MG63 (cell line): ENCODE measurements at places on chromosomes 3 and 15. TPM values are rescaled to one million over a fixed set of nuclear protein-coding genes. Genes with fewer than 3 reads are reported as not detected.

Gene PLSCR1
- total RNA-seq = 113 and 117 TPM in 2 replicates

Gene ATP13A3
- total RNA-seq = 76.9 and 103 TPM in 2 replicates

Gene SPSB4
- total RNA-seq = 0.23 and 1.2 TPM in 2 replicates

Gene XYLB
- total RNA-seq = 1.0 and 2.8 TPM in 2 replicates

Gene ERICH6
- total RNA-seq = 0.66 TPM in 1 of 2 replicates, not detected in the other

GRCh38 chr3:69838217-69838616, 99.0 kb downstream of the MITF start:
- DNase-seq = peak; percentile 6

GRCh38 chr15:99105514-99106341, 848 bp downstream of the SYNM start:
- peak; percentile 81 for DNase-seq

DNA sequence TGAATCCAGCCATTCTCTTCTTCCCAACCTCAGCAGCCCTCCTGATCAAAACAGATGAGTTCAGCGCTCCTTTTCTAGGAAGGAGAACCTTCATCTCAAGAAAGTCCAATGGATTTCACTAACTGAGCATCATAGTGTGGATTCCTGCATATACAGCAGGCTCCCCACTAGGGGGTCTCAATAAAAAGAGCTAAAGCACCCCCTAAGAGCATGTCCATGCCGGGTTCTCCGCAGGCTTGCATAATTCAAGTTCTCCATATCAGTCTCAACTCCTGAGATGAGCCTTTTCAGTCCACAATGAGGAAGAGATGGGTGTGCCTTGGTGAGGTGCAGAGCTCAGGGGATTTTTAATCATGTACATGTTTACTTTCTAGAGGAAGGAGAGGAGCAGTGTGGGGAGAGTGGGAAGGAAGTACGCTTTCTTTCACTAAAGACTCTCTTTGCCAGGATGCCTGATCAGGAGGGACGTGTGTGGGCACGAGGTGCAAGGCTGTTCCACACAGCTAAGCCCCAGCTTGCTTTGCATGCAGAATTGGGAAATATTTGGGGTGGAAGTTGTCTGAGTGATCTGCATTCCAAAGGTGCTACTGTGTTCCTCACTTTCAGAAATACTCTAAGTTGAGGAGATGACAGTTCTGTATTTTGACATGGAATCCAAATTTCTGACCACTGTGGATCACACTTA, 563.5 kb downstream of the OCA2 start:
- DNase-seq = no peak

- DNase-seq = no peak
Measured at GRCh38 chr3:177739461-177739860, 542.2 kb upstream of the TBL1XR1 start.

- peak; percentile 11 for DNase-seq
Measured at GRCh38 chr3:13057282-13058040, 15.8 kb downstream of the IQSEC1 start.

- DNase-seq = no peak
Measured at GRCh38 chr3:179624451-179624850, 19.9 kb downstream of the NDUFB5 start.

GRCh38 chr3:159766563-159767185, 222.0 kb upstream of the IL12A start:
- peak; percentile 34 for DNase-seq

GRCh38 chr3:143203848-143204247, 84.3 kb downstream of the CHST2 start:
- DNase-seq = no peak

- DNase-seq = no peak
Measured at GRCh38 chr3:128067489-128067888, 15.3 kb downstream of the SEC61A1 start.
